ENCODE measurements at places on chromosomes 2 and 18.

DNA sequence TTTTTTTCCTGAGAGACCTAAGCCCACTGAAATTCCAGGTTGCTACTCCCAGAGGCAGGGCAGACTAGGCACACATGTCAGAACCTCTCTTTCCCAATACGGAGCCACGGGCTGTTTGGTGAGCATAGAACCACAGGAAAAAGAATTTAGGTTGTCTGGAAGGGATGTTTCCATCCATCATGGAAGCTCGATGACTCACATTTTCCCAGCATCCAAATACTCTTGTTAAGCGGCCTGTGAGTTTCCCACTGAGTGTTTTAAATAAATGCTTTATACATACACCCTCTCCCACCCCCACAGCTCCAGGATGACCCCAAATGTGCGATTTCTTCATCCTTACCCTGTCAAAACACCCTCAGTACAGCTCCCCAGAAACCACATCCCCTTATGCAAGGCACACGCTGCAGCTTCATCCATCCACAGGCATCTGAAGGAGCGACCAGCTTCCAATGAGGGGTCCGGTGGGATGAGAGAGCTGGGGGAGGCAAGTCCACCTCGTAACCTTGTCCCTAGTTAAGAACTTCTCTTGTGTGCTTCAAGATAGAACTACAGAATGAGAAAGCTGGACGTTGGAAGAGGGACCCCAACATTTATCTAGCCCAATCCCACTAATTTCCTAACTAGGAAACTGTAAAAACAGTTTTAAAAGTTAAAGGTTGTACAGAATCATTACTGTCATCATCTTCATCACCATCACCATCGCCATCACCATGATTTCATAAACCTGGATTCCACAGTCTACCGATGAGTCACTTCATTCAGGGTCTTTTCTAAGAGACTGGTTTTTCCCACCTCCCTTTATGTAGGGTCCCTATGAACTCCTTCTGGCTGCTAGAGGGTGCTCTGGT is 63.5 kb upstream of the FZD7 start:
- DNase-seq = no peak

- DNase-seq = peak; percentile 48
Observed at GRCh38 chr18:2970772-2971659, 41.9 kb downstream of the LPIN2 start.

DNA sequence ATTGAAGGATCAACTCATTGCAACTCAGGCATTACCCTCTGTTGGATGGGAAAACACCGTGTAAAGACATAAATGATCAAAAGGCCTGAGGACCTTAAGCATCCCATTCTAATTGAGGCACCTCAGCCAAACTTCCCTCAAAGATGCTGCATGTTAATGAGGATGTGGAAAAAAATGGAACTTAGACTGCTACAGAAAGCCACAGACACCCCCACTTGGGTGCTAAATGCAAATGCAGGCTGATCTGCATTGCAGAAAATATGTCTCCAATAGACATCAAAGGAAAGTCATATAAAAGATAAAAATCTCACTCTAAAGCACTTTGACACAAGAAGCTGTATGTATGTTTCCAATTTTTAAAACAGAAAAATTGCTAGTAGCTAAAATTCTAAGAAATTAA is 504.7 kb downstream of the KCNJ3 start:
- no peak for DNase-seq

DNA sequence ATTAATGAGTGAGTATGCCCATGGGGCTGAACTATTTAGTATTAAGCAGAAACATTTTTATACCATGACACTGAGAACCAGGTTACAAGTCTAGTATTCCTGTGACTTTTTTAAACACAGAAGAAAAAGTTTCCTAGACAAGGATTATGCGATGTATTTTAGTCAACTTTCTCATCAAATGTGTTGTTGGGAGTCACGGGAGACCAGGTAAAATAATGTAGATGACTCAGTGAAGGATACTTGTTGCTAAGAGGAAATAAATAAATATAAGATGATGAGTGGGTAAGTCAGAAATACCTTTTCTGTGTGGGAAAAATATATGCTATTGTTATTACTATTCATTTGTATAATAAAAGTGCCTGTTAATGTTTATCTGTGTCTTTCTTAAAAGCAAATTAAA is 23.4 kb downstream of the MBD5 start:
- no peak for DNase-seq

GRCh38 chr18:24428709-24429108 is 2.2 kb downstream of the IMPACT start:
- DNase-seq = no peak

- DNase-seq = no peak
Observed at GRCh38 chr2:69667805-69668382, 24.4 kb upstream of the AAK1 start.

DNA sequence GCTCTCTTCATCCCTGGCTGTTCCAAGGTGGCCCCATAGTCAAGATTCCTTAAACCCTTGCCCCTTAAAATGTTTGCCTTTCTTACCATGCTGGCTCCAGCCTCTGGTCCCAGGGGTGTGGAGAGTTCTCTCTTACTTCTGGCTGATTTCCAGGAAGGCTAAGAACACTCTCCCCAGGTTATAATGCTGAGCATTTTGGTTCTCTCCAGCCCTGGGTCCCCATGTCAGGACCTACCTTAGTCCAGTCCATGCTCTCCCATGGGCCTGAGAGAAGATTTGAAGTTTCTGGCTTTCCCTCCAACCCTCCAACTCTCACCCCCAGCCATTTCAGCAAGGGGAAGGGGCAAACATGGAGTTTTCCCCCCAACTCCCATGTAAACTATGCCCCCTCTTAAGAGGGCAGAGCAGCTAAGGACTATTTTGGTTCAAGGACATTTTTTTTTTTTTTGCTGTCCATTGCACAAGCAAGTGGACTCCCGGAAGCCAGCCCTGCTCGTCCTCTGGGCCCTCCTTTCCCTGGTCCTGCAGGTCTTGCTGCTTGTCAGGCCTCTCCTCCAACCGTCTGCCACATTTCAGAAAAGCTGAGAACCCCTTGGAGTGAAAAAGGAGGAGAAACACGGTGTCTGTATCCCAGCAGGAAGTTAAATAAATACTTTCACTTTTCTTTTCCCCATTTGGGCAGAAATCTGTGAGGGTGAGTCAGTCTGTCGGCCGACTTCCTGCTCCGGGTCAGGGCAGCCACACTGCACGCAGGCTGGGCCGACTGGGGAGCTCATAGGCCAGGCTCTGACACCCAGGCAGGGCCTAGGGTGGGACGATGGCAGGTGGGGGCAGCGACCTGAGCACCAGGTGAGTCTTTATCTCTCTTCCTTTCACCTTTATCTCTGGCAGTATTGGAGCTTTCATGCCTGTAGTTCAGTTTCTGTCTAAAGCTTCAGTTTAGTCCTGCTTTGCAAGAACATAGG is at the start of gene SP140L:
Gene SP140L, plus strand, starts transcription at position 741 of the 965 bp plus-strand sequence. Its CDS starts 77 bp downstream, at position 818.
- peak; percentile 83 for DNase-seq

GRCh38 chr2:205409411-205409810 is 272.9 kb upstream of the NRP2 start:
- DNase-seq = no peak

DNA sequence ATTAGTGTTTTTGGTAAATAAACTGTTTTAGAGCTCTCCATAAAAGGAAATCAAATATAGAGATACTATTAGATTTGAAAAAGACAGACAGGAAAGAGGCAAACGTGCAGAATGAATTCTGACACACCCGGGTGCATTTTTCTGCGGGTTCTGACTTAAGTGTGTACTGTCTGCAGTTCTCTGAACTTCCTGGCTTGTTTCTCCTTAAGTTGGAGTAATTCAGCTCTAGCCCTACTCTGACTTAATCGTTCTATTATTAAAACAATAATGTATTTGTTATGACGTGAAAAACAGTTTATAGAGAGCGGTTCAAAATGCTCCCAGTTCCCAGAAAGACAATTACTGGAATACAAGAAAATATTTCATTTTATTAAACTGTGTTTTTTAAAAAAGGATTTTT is 305.9 kb downstream of the ARHGAP15 start:
- no peak for DNase-seq

DNA sequence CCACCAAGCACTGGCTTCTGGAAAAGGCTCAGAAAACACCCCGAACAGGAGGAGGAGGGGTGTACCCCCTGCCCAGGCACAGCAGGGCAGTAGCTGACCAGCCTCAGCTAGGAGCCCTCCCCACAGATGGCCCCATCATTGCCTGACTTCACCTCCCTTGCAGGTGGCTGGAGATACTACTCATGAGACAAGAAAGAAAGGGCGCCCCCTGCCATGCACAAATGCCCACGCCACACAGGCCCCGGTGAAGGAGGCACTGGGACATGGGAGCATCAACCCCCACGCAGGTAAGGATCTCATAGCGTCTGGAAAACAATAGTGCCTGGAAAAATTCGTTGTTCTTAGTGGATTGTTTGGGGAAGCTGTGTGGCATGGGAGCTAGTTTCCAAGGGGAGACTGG is 240.6 kb downstream of the TFCP2L1 start:
- DNase-seq = no peak

DNA sequence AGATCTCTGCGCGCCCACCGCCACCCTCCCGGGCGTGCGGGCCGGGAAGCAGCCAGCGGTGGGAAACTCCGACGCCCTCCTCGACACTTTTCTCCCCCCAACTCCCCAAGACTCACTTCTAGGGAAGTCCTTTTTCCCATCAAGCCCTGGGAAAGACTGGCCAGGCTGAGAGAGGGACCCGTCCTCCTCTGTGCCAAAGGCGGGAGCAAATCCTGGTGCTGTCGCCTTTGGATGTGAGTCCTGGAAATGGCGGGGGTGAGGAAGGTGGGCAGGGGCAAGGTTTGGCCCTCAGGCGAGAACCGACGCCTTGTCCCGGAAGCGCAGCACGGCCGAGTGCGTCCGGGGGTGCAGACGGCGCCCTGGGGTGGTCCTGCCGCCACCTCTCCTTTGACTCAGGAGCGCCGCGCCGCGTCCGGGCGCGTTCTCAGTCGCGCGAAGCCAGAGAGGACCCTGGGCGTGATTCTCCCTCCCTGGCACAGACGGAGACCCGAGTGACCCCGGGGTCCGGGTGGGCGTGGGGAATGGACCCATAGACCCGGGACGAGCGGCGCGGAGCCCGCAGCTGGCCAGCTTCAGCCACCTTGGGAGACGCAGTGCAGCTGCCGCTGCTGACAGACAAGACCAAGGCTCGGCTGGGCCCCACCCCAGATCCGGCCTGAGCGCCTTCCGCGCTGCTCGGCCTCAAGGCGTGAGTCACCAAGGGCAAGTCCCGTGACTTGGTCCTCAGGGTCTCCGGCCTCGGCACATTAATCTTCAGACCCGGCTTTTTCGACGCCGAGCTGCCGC is 3.5 kb upstream of the LBX2 start:
- DNase-seq = peak; percentile 51

DNA sequence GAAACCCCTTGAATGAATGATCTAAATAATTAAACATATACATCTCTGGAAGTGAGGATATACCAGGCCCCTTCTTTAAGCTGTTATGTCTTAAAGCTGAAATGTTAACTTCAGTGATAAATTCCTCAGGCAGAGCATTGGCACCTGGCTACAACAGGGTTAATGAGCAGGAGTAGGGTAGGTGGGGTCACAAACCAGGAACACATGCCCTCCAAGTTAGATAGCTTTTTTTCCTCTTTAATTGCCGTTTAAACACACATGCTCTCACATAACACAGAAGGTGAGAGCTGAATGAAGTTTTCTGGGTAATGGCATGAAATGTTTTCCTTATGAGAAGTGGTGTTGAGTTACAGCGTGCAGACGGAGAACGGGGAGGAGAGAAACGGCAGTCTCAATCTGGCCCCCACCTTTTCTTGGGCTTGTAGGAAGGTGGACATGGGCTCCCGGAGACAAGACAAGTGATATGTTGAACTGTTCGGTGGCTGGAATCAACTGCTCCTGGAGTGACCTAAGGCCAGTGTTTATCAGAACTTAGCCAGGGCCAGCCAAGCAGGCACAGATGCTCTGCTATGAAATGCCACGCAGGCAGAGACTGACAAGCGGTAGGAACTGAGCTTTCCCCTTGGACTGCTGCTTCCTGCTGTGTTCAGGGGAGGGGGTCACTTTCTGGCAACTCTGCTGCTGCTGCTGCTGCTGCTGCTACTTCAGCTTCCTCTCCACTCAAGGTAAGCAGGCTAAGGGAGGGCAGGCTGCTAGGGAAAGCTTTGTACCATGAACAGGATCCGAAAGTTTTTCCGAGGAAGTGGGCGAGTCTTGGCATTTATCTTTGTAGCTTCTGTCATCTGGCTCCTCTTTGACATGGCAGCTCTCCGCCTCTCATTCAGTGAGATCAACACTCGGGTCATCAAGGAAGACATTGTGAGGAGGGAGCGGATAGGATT is at the start of gene GALNT5:
Gene GALNT5, plus strand, starts transcription at position 394 of the 941 bp plus-strand sequence. Its CDS starts 378 bp downstream, at position 772.
- DNase-seq = no peak

DNA sequence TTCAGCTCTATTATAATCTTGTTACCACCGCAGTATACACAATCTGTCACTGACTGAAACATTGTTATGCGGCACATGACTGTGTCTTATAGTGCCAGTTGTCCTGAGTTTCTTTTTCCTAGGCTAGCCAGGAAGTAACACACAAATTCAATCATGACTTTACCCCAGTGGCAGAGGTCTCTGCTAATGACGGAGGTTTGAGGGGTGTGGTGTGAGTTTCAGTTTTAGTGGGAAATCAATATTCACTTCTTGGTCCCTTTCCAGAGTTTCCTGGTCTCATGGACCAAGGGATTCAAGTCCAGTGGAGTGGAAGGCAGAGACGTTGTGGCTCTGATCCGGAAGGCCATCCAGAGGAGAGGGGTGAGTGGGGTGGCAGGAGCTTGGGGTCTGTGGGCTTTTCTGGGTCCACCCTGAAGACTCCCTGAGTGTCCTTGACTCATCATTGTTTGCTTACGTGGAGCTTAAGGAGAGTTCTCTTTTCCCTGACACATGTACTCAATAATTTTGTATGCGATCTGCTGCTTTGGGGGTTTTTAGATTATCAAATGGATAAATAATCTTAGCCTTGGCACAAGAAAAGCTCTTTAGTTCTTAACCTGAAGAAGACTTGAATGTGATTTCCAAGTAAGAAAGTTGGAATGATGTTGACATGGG is 39.2 kb downstream of the HK2 start:
- no peak for DNase-seq

GRCh38 chr2:217614498-217614897 is 388.3 kb downstream of the TNS1 start:
- no peak for DNase-seq
